Esophagus mucosa (tissue), 1 donor: ENCODE measurements at places on chromosomes 13 and 19. TPM values are rescaled to one million over a fixed set of nuclear protein-coding genes. Genes with fewer than 3 reads are reported as not detected.
A peak's percentile ranks its signal among the peaks of the same experiment; 100 is the strongest.

GRCh38 chr19:14375582-14376291, 5.5 kb upstream of the ADGRE5 start:
- ATAC-seq = peak; percentile 40

- ATAC-seq = peak; percentile 97
Measured at GRCh38 chr13:52968074-52968700, 60.4 kb upstream of the OLFM4 start.

DNA sequence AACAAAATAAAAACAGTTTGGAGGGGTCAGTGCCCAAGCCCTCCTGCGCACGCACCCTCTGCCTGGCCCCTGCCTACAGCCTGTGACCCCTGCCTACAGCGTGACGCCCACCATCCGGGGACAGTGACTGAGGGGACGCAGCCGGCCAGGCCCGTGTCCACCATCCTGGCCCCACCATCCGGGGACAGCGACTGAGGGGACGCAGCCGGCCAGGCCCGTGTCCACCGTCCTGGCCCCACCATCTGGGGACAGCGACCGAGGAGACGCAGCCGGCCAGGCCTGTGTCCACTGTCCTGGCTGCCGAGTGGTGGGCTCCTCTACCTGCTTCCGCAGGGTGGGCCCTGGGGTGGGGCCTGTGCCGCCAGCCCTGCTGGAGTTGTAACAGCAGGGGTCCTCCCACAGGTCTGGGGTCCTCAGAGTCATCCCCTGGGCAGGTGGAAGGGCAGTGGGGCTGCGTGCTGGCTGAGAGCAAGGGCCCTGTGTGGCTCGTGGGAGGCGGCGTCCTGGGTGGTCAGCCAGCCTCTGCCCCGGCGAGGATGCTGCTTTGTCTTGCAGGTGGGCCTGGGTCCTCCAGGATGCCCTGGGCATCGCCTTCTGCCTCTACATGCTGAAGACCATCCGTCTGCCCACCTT, 14.3 kb downstream of the SPPL2B start:
- no peak for ATAC-seq

Gene S1PR2
- total RNA-seq = 2.5 TPM

Gene ZNF790
- 4.9 TPM for total RNA-seq

DNA sequence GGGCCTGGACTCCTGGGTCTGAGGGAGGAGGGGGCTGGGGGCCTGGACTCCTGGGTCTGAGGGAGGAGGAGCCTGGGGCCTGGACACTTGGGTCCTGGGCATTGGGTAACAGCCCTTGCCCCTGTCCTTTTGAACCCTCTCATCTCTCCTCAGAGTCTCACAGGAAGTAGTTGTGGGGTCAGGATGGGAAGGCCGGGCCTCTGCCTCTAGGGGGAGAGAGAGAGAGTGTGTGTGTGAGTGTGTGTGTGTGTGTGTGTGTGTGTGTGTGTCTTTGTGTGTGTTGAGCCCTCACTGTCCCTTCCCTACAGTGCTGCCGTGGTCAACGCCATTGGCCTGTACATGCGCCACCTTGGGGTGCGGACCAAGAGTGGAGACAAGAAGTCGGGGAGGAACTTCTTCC, 10.9 kb downstream of the ARHGEF1 start:
- ATAC-seq = no peak

DNA sequence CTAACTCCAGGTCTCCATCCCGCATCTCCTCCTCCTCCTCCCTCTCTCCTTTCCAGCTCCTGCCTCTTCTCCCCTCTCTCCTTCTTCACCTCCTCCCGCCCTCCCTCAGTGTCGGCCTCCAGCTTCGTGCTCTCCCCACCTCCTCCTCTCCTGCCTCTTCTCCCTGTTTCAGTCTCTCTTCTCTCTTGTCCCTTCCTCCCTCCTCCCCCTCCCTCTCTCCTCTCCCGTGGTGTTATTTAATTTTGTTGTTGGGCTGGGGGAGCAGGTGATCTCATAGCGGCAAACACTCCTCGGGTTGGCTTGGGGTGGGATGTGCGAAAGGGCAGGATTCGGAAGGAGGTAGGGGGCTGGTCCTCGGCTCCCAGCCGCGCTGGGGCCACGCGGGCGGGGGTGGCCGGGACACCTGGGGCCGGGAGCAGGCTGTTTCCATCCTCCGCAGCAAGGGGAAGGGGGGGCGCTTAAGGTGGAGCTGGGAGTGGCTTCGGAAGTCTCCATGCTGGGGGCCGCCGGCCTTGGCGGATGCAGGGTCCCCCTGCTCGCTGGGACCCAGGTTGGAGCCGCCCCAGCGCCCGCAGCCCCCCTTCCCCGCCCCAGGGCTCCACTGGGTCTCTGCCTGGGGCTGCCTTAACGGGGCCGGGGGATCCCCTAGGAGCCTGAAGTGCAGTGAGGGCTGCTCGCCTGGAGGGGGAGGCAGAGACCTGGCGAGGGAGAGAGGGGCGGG, at the start of gene CA11:
Gene CA11, minus strand, starts transcription at position 187 of the 721 bp plus-strand sequence. CDS start 555 bp downstream, outside the sequence.
- peak; percentile 82 for ATAC-seq

DNA sequence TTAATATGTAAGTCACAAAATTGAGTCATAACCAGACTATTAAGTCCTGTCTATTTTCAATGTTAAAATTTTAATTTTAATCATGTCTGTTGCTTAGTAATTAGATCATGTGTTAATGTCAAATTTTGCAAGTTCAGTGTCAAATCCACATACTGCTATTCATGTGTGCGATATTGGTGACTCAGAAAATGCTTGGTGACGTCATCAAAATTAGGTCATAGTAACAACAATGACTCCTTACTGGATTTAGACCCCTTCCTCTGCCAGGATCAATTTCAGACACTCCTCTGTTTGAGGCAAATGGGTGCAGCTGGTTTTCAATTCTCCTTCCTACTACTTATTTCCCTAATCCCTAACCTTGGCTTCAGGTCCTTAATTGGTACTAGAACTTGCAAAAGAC, 1394.3 kb upstream of the SLC10A2 start:
- no peak for ATAC-seq

- no peak for ATAC-seq
Measured at GRCh38 chr13:43933378-43933777, 53.7 kb downstream of the LACC1 start.

- ATAC-seq = no peak
Measured at GRCh38 chr19:3743486-3743885, 18.0 kb downstream of the APBA3 start.

- no peak for ATAC-seq
Measured at GRCh38 chr13:99986741-99987140, 5.2 kb downstream of the ZIC2 start.

DNA sequence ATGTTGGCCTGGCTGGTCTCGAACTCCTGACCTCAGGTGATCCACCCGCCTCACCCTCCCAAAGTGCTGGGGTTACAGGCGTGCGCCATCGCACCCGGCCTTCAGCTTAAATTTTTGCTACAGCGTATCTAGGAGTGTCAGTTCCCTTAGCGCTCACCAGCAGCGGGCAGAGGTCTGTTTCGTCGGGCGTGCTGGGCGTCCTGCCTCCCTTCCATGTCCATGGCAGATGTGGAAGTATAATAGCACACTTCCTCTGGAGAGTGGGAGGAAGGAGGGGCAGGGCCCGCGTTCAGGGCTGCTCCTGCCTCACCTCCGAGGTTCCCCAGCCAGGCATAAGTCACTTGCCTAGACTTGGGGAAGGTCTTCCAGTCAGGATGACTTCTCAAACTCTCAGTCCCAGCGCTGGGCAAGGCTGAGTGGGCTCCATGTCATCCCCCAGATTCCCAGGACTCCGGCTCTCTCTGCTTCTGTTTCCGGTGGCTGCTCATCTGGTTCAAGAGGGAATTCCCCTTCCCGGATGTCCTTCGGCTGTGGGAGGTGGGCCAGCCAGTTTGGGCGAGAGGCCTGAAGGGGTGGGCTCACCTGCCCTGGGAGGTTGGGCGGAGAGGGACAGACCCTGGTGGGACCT, 9.5 kb downstream of the IL4I1 start:
- ATAC-seq = no peak

DNA sequence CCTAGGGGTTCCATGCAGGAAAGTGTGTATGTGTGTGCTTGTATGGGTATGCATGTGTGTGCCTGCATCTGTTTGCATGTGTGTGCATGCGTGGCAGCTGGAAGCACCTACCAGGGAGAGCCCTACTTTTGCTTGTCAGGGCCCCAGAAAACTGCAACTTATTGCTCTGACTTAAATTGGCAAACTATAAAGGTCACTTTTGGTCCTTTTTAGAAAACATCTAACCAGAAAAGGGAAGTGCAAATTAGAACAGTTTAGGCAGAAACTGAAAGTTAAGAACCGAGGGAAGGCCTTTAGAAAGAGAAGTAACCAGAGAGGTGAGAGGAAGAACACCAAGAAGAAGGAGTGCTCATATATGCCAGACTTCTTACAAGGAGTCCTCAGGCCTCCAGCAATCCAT, 32.5 kb downstream of the DLEU7 start:
- ATAC-seq = no peak

DNA sequence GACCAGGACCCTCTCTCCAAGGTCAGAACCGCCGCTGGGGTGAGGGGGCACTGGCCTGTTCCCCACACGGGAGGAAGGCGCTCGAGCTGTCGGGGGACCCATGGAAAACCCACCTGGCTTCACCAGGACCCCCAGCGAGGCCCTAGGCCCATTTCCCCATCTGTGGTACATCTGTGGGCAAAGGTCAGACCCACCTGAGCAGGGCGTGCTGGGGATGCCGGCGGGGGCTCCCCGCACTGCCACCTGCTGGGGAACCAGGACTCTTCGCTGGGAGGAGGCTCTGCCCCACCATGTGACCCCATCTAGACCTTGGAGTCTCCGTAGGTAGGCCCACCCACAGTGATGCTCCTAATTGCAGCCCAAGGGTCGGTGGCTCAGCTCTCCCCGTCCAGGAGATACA, 511 bp downstream of the WDR88 start:
- ATAC-seq = peak; percentile 37

Gene NKPD1
- total RNA-seq = 1.00 TPM

DNA sequence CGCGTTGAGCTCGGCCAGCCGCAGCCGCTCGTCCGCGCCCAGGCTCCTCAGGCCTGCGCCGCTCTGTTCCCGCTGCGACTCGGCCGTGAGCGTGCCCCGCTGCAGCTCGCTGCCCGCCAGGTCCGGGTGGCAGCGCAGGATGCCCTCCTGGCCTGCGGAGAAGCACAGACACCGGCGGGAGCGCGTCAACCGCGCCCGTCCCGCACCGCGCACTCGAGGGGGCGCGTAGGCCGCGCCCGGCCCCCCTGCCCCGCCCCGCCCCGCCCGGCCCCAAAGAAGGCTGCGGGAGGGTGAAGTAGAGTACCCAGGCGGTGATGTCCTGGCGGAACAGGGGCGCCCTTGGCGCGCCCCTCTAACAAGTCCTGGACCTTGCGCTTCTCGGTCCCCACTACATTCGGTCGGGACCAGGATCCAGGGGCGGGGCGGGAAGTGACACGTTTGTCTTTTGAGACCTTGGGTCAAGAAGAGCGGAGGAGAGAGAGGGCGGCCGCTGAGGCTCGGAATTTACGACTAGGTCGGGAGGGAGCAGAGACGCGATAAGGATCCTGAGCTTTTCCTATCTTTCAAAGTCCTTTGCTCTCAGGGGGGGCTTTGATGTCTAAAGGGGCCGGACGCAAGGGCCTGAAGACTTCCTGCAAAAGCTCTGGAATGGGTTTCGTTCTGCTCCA, 9.3 kb upstream of the CDX2 start:
- ATAC-seq = no peak

- no peak for ATAC-seq
Measured at GRCh38 chr13:26721251-26722121, 39.1 kb downstream of the GPR12 start.

Gene LSM4
- total RNA-seq = 85.0 TPM

Gene PCSK4
- 1.2 TPM for total RNA-seq

- ATAC-seq = no peak
Measured at GRCh38 chr13:73984201-73984600, 150.0 kb downstream of the KLF12 start.
